Stimulated activated CD8-positive, alpha-beta memory T cell treated with anti-CD3 and anti-CD28 coated beads, Interleukin-7, amount 100 ng/mL, for 1 hour (primary cell): ENCODE measurements at places on chromosomes 2 and 18.

- no peak for DNase-seq
Measured at GRCh38 chr2:121197369-121198091, 87.5 kb downstream of the TFCP2L1 start.

- no peak for DNase-seq
Measured at GRCh38 chr2:231732604-231733003, 24.3 kb downstream of the PTMA start.

DNA sequence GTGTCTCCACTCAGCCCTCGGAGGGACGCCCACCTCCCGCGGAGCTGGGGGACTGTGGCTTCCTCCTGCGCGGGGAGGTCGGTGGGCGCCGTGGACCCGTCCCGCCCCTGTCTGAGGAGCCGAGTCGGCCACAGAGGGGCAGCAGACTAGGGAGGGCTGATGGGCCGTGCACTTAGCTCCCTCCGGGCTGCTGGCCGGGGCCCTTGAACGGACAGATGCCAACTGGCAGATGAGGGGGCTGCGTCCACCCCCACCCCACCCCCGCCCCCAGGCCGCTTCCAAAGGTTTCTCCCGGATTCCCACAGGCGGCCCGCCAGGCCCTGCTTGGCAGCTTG is 10.4 kb upstream of the UBE2F start:
- DNase-seq: no peak

- DNase-seq: no peak
Measured at GRCh38 chr2:201513271-201513670, 61.7 kb downstream of the STRADB start.

- no peak for DNase-seq
Measured at GRCh38 chr2:45130736-45131135, 121.5 kb upstream of the SIX2 start.

- DNase-seq: no peak
Measured at GRCh38 chr2:157194844-157195243, 62.7 kb upstream of the GALNT5 start.

DNA sequence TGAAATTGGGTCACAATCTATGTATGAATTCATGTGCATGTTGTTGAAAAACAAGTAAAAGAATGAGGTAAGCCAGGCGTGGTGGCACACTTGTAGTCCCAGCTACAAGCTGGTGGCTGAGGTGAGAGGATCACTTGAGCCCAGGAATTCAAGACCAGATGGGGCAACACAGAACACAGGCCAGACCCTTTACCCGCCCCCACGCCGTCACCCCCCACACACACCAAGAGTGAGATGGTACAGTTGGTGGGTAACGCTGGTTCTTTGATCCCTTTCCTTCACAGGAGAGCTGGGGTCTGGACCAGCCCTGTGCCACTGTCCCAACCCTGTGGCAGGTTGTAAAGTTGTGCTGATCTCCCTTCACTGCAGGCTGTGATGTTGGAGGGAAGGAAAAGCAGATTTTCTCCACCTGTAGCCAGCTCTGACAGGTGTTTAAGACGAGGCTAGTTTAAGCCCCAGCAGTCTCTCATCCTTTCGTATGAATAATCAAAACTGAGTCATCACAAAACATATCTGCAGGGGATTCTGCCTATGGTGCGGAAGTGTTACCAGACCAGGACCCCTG is 13.6 kb downstream of the B3GNT2 start:
- DNase-seq: no peak

DNA sequence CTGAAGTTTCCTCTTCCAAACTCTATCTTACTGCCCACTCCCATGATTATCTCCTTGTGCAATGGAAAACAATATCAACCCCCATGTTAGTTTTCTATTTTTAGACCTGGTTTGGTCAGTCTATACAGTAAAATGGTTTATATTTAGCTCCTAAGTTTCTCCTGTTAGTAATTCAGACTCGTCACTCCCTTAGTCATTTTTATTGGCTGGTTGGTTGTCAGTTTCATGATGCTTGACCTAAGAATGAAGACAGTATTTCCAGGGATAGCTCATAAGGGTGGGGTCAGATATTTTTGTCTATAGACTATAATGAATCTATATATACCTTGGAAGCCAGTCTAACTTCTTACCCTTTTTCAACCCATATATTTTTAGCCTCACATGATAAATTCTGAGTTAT is 61.4 kb upstream of the NEUROD1 start:
- DNase-seq: no peak

DNA sequence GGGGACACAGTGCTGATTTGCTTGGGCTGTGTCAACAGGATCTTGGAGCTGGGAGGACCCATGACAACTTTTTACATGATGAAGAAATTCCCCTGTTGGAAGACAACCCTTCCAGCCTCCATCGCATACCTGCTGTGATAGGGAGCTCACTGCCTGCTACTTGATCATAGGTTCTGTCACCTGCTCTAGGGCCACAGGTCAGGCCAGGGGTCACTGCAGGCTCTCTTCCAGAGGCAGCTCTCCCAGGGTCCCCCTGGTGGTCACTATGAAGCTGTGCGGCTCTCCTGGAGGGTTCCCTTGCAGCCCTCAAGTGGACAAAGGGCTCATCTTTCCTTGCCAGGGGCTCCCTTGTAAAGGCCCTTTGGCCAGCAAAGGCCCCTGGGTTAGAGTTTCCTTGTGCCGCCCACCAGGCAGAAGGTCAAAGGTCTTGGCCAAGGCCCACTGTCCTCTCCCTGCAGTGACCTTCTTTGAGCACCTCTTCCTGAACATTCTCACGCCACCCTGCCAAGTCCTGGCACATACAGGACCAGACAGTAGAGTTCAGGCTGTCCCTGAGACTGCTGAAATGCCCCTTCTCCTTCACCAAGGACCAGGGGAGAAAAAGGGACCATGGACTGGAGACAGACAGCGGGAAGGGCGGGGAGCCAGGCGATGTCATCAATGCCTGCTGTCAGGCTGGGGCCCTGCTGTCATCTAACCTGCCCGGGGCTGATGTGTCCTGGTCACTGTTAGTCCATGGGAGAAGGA is 345.1 kb downstream of the DYSF start:
- no peak for DNase-seq

GRCh38 chr2:182301093-182301492 is 125.7 kb downstream of the PDE1A start:
- DNase-seq: no peak
